ENCODE measurements at places on chromosomes 2 and 18.

- DNase-seq: no peak
Observed at GRCh38 chr2:231290321-231291015, 92.0 kb downstream of the ARMC9 start.

DNA sequence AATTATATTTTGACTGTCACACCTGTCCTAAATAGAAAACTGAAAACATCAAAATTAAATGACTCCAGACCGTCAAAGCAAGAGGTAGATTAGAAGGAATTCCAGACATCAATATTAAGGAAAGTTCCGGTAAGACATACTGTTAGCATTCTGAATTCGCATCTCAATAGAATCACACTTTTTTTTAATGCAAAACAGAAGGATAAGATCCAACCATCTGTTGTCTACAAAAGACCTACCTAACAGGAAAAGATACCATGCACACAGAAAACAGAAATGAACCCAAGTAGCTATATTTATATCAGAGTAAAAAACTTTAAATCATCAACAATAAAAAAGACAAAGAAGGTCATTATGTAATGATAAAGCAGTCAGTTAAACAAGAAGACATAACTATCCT, 145.0 kb downstream of the TMX3 start:
- no peak for DNase-seq

DNA sequence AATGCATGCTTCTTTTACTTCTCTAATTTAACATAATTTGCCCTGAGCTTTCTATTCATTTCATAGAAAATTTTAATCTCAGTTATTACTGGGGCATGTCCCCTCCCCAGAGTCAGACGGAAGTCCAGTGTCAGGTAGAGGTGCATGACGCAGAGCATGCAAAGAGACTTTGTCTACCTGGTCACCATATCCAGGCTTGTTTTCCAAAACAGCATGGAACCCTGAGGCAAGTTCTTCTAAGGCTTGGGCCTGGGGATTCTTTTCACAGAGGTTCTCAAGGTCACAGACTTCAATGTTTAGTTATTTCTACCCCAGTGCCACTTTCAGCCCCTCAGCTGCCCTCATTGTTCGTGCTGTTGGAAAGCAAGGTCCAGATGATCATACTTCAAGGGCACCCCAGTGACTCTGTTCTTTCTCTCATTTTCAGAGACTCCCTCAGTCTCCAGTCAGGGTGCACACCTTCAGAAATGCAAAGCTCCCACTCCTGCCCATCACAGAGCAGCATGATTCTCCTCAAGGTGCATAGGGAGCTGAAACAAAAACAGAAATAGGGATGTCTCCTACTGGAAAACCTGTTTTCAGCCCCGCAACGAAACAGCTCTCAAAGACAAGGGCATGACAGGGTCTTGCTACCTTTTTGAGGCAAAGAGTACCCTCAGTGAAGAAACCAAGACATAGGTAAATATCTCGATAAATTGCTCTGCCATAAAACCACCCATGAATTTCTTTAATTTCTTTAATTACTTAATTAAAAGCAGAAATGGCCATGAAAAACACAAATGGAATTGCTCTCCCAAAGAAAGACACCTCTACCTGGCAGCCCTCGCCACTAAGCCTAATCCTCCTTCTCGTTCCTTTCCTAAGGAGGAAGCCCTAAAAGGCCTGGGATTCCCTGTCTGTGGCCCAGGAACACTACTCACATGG, 9.5 kb upstream of the EVA1A start:
- DNase-seq: no peak

GRCh38 chr2:47699533-47700215, 83.3 kb upstream of the MSH6 start:
- no peak for DNase-seq

GRCh38 chr2:111624411-111625156, 259.4 kb downstream of the ANAPC1 start:
- DNase-seq: no peak

DNA sequence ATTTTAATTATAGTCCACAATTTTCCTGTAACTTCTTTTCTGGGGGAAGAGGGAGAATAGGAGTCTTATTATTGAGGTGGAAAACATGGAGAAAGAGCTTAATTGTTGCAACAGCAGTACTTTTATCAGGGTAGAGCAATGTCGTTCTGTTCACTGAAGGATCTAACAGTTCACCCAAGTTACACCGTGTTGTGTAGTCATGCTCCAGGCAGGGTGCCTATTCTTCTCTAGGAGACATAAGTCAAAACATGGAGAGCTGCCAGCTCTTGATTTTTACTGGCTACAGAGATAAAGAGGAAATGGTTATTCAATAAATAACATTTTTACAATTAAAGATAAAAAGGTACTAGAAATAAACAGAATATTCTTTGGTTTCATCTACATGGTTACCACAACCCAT, 594.3 kb upstream of the NETO1 start:
- no peak for DNase-seq

DNA sequence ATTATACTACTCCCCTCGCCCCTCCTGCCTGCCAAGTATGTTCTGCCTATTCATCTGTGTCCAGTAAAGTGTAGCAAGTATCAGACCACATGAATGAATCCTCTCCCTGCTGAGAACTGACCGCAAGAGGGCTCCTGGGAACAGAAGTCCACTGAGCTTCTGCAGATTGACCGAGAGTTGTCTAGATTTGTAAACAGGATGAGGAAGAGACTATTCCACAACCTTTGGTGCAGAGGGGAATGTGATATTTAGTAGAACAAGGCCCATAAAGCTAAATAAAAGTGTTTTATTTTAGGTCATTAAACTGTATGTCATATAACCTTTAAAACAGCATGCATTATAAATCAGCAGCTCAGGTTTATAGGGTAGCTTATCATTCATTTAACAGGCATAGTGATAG, 377.0 kb downstream of the DCC start:
- DNase-seq: no peak

DNA sequence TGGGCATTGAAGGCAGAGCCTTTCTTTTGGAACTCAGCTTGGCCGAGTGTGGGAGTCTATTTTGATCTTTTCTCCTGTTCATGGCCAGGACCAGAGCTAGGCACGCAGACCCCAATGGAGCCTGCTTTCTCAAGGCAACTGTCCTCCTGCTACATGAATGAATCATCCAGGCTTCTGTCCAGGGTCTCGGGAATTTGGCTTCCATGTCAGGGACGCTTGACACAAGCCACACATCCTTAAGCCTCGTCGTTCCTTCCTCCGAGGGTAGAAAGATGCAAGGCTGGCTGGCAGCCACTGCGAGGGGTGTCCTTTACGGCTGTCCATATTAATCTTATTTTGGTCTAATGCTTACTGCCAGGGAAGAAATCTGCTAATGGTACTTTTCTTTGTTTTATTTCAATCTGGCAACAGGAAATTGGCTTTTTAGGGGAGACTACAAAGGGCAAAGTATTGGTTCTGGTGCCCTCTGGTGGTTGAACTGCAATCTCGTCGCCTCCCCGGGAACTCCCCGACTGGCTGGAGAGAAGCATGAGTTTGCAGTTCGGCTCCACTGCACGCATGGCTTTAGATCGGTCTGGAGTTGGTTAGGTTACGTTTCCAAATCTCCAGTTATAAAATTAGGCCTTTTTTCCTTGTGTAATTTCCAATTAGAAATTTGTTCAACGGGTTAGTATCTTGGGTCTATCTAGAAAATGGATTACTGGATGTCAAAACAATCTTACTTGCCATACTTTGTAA, 135.2 kb downstream of the ALPK2 start:
- DNase-seq: peak; percentile 59

GRCh38 chr2:206084870-206085741, 868 bp downstream of the INO80D start:
- peak; percentile 16 for DNase-seq

GRCh38 chr2:23489471-23490322, 104.7 kb downstream of the KLHL29 start:
- no peak for DNase-seq

GRCh38 chr2:69683170-69683971, 39.8 kb upstream of the AAK1 start:
- no peak for DNase-seq

DNA sequence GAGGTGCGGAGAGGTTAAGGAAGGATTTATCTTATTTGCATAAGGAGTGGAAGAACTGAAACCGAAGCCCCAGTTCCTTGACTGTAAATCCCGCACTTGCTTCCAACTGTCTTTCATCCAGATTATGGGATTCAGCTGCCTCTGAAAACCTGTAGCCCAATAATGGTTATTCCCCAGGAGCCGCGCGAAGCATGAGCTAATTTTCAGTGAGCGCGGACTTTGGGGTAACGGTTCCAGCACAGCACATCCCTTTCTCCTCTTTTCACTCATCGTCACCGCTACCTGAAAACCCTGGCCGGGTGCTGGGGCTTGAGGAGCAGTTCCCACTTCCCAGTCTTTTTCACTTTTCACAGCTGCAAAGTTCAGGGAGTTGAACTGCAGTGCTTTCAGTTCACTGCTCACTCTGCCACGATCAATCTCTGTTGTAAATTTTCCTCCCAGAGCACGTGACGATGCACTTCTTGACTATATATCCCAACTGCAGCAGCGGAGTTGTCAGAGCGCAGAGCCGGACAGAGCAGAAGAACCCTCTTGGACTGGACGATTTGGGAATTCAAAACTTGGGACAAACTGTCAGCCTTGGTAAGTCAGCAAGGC, at the start of gene KCNE4:
Gene KCNE4 (plus strand): TSS at position 498 of the 597 bp plus-strand sequence. CDS start 641 bp downstream, outside the sequence.
- DNase-seq: no peak

- DNase-seq: no peak
Observed at GRCh38 chr18:56248610-56249235, 389.7 kb downstream of the TXNL1 start.

All from stimulated activated CD4-positive, alpha-beta T cell treated with anti-CD3 and anti-CD28 coated beads, Interleukin-1b, Interleukin-23, amount 100 ng/mL, for 24 hours (primary cell).